Erythroblast (primary cell): ENCODE measurements at places on chromosomes 12 and 14.

DNA sequence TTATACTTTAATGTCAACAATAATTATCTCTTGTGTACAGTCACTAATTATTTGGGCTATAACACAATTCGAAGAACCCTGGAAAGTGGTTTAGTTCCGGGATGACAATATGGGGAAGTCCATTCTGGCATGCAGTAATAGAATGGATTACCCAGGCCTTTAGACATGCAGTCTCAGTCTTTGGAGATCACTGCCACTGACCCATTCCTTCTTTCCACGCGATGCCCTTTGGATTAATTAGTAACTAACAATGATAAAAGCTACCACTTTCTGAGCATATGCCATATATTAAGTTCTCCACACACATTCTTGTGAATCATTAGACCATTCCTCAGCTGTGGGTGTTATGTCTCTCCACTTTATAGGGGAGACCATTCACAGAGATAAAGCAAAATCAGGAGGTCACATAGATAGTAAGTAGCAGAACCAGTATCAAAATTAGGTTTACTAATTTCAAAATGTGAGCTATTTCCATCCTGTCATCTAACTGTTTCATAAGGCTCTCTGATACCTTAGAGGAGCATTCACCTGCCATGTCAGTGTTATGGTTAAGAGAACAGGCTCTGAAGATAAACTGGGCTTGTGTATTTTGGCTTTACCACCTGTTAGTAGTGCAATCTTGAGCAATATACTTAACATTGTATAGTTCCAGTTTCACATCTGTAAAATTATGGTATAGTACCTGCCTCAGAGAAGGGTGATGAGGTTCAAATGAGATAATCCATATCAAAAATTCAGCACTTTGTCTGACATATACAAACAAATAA is 27.2 kb upstream of the KCNJ8 start:
- DNase-seq: no peak

DNA sequence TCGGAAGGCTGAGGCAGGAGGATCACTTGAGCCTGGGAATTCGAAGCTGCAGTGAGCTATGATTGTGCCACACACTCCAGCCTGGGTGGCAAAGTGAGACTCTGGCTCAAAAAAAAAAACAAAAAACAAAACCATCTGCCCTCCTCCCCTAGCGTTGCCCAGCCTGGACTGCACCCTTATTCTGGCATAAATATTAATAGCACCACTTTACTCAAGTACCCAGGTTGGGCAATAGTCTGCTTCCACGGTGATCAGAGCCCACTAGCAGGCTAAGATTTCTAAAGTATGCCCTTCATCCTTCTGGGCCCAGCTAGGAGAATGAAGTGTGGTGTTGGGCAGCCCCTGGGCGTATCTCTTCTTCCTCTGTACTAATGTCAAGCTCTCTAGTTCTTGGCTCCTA is 33.3 kb downstream of the KCTD10 start:
- DNase-seq: no peak

- no peak for DNase-seq
These were observed 129.3 kb upstream of the RASSF8 start for GRCh38 chr12:25829192-25829591.

DNA sequence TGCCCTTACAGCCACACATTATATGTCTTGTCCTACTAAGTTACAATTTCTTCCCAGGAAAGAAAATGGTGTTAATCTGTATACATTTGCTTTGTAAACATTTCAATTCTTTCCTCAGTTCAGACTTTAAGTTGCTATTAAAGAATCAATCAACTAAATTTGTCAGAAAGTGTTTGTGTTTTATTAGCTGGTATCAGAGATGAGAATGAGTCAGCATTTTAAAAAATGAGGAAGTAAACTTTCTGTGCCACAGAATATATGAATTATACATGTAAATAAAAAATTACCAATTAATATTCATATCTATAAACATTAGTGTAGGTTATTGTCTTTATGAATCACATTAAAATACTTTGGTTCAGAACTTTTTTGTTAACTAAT is 82.0 kb downstream of the LMO3 start:
- DNase-seq: no peak

DNA sequence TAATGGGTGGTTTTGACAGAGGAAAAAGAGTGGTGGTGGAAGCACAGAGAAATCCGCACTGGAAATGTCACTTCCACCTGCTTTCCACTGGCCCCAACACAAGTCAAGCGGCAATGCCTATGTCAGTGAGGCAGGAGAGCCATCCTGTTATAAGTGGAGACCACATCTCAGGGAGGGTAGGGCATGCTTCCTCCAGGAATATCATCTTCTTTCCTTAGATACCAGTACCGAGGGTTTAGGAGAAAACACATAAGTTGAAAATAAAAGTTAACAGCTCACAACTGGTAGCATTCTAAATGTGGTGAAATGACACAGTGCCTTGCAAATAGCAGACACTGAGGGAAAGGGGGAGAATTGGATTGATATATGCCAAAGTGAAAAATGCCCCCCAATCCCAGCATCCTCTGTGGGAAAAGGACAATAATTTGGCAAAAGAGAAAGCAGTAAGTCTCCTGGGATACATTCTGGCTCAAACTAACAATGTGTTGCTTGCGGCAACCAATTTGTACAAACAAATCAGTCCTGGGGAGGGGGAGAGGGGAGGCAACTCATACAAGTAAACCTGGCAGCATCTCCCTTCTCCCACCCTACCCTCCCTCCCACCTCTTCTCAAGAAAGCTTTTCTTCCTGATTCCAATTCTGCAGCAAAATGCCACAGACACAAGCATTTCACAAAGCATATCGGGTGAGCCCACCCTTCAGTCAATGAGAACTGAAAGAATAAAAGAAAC is 57.1 kb downstream of the STON2 start:
- no peak for DNase-seq

GRCh38 chr14:22838631-22839041 is 2.3 kb downstream of the MMP14 start:
- no peak for DNase-seq

GRCh38 chr12:15677228-15677627 is 112.0 kb downstream of the EPS8 start:
- no peak for DNase-seq
